Karpas-422 (cell line): ENCODE measurements at places on chromosomes 5 and 9. TPM values are rescaled to one million over a fixed set of nuclear protein-coding genes. Genes with fewer than 3 reads are reported as not detected.
A peak's percentile ranks its signal among the peaks of the same experiment; 100 is the strongest.

DNA sequence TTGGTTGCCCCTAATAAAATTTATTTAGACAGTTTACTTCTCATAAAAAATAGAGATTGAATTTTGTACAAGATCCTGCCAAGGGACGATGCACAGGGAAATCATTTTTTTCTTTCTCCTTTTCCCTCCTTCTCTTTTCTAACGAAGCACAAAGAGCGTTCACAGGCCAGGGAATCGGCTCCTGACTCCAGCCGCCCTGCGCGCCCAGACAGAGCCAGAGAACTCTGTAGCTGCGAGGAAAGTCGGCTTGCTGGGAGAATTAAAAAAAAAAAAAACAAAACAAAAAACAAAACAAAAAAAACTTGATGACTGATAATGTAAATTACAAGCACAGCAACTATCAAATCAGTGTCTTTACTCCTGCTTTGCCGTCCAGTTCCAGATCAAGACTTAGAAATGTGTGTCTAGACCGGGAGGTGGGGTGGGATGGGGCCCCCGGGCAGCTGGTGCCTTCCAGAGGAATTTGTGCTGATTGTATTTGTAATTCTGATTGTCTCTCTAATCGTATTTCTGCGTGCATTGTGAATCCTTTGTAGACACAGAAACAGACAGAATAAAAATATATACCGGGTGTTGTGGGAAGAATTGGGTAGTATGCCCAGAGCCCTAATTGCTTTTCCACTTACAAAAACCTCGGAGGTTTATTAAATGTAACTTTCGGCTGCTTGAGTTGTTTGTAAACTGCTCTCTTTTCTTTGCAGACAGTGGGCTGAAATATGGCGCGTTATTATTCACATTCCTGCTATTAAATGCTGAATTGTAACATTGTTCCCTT lies 3.6 kb upstream of the OTP start:
- no peaks in the 10 kb centered on the region for H3K36me3 ChIP-seq
- no peaks in the 10 kb centered on the region for H3K4me1 ChIP-seq
- no peak overlapping the region for H3K4me3 ChIP-seq

The C5orf34 gene
- total RNA-seq: 15.7 and 21.8 TPM in 2 replicates

GRCh38 chr9:132885720-132886333 lies 7.1 kb downstream of the SPACA9 start:
- H3K4me3 ChIP-seq: no peak overlapping the region
- DNase-seq: no peak
- no peak overlapping the region for H3K27ac ChIP-seq
- no peaks in the 10 kb centered on the region for H3K27me3 ChIP-seq
- H3K4me1 ChIP-seq: peaks cover 26% of the 10 kb centered on the region

GRCh38 chr5:168377525-168377924 lies 86.1 kb downstream of the WWC1 start:
- no peaks in the 10 kb centered on the region for H3K27me3 ChIP-seq
- no peaks in the 10 kb centered on the region for H3K36me3 ChIP-seq
- H3K27ac ChIP-seq: no peak overlapping the region

DNA sequence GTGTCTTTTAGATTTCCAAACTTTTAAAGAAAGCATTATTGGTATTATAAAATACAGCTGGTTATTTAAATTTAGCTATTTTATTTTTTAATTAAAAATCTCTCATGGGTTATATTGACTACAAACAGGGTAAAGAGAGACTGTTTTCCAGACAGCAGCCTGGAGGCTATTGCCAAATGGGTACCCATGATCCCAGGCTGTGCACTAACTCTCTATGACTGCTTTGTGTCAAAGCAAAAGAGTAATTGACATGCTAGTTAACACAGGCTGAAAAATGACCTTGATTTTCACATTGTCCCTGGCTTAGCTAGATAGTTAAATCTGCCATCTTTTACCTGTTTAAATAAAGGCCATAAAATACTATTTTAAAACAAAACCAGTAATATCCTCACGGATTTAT lies 589.7 kb downstream of the ANXA1 start:
- no peaks in the 10 kb centered on the region for H3K36me3 ChIP-seq
- no peak for DNase-seq
- H3K4me1 ChIP-seq: no peaks in the 10 kb centered on the region
- no peak overlapping the region for H3K4me3 ChIP-seq

GRCh38 chr5:157390551-157391297 lies 69.3 kb upstream of the NIPAL4 start:
- H3K36me3 ChIP-seq: peaks cover 53% of the 10 kb centered on the region
- no peak overlapping the region for H3K27ac ChIP-seq
- H3K4me3 ChIP-seq: no peak overlapping the region
- H3K4me1 ChIP-seq: peaks cover 25% of the 10 kb centered on the region

DNA sequence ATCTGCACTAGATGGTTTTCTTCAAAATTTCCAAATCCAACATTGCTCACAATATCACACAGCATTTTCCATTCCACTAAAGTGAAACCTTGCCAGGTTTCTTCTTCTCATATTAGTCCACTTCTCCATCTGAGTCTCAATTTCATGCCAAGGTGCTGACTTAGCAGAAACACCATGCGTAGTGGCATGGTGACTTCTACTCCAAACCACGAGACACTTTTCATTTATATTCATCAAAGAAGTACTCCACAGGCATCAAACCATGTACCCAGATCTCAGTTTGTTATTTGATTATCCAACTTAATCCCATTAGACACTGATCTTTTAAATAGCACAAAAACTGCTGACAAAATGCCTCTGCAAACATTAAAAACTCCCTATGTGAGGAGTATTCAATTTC lies 233.4 kb upstream of the ITGA1 start:
- H3K27me3 ChIP-seq: no peaks in the 10 kb centered on the region
- no peak for DNase-seq

DNA sequence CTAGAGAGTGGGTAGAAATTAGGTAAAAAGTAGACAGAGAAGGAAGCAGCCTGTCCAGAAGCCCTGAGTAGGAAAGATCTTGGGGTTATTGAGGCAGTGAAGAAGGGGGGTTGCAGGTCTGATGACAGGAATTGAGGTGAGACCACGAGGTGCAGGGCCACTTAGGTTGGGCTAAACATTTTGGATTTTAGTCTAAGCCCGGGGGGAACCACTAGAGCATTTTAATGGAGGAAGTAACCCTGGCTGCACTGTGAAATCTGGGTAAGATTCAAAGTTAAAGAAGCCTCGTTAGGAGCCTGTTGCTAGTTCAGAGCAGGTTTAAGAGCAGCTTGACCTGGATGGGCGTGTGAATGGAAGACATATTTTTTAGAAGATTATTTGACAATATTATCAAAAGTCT lies 38.3 kb downstream of the MAP3K1 start:
- no peak overlapping the region for H3K4me3 ChIP-seq
- H3K4me1 ChIP-seq: peaks cover 48% of the 10 kb centered on the region
- no peaks in the 10 kb centered on the region for H3K27me3 ChIP-seq
- peaks cover 11% of the 10 kb centered on the region for H3K36me3 ChIP-seq

GRCh38 chr9:37914154-37914551 lies 10.2 kb upstream of the SLC25A51 start:
- H3K4me1 ChIP-seq: peaks cover 35% of the 10 kb centered on the region
- H3K27ac ChIP-seq: peak overlapping the region; percentile 46
- H3K27me3 ChIP-seq: no peaks in the 10 kb centered on the region
- H3K36me3 ChIP-seq: no peaks in the 10 kb centered on the region
- no peak overlapping the region for H3K4me3 ChIP-seq

- no peak overlapping the region for H3K27ac ChIP-seq
- peak; percentile 78 for DNase-seq
- H3K4me1 ChIP-seq: no peaks in the 10 kb centered on the region
- no peaks in the 10 kb centered on the region for H3K27me3 ChIP-seq
Observed at GRCh38 chr9:91954841-91955471, 4.9 kb upstream of the ROR2 start.
